ENCODE measurements at places on chromosomes 4 and X.

DNA sequence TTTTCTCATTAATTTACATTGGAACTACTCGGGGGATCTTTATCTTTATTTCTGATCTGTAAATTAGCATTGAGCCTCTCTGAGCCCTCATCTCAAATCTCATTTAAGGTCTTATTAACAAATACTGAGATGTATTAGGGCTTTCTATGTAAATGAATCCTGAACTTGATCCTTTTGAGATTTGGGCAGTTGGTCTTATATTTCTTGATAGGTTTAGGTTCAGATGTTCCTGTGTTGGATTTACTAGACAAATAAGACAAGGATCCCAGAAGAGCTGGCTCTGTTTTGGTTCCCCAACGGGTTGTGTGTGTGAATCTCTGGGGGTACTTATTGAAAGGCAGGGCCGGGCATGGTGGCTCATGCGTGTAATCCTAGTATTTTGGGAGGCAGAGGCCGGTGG, 36.1 kb downstream of the LONRF3 start:
- DNase-seq: no peak

DNA sequence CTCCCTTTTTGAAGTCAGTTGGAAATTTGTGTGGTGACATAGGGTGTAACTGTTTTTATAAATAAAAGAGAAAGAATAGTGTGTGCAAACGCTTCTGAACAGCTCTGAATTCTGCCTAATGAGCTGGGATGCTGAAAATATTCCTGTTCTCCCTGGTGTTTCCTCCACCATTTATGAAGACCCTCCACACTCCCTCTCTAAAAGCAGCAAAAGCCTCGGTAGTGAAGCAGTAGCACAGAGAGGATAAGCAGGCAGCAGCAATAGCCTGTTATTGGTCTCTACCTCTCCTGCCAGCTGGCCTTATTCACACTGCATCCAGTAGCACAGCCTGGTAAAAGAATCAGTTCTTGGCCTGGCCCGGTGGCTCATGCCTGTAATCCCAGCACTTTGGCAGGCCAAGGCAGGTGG, 406.1 kb downstream of the IQCM start:
- no peak for DNase-seq

GRCh38 chrX:134371133-134371532, 88.8 kb upstream of the HPRT1 start:
- DNase-seq: no peak

DNA sequence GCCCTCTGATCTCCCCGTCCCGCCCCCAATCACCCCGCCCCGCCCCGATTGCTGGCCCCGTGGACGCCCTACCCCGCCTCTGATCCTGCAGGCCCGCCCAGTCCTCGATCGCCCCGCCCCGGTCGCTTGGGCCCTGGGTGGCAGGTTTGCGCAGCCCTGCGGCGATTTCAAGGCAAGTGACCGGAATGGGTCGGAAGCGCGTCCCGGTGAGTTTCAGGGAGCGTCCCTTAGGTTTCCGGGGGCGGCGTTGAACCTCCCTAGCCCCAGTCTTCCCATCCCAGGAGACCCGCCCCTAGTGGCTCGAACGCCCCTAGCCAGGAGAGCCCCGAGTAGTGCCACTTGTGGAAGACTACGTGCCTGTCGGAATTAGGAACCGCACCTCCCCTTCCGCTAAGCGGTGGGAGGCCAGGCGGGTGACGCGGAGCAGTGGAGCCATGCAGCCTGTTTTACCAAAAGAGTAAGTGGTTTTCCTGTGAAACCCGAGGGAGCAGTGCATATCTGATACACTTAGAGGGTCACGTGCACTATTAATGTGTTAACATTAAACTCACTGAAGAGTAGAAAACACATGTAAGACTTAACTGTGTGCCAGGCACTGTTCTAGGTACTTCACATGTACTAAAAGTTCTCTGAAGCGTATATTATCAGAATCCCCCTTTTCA, 354 bp upstream of the TEC start:
- DNase-seq: peak; percentile 86

- DNase-seq: no peak
Measured at GRCh38 chr4:65437102-65437501, 233.2 kb downstream of the EPHA5 start.

GRCh38 chr4:55820279-55820678, 689 bp downstream of the EXOC1L start:
- DNase-seq: no peak

DNA sequence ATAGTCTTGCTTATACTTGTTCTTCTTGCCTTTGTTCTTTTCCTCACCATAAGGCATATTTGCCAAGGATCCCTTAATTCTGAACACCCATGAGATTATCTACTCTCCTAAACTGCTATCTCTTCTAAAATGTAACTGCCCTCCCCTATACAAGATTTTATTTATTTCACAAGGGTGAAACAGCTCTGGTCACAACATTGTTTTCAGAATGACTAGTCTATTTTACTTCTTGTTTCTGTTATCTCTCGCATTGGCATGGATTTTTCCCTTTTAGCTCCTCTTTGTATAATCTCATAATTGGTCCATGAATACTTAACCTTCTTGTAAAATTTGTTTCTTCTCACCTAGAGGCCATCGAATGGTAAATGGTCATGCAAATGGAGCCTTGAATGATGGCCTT, 17.2 kb upstream of the COL25A1 start:
- no peak for DNase-seq

GRCh38 chr4:6990661-6991060, 52.5 kb upstream of the TADA2B start:
- DNase-seq: no peak

DNA sequence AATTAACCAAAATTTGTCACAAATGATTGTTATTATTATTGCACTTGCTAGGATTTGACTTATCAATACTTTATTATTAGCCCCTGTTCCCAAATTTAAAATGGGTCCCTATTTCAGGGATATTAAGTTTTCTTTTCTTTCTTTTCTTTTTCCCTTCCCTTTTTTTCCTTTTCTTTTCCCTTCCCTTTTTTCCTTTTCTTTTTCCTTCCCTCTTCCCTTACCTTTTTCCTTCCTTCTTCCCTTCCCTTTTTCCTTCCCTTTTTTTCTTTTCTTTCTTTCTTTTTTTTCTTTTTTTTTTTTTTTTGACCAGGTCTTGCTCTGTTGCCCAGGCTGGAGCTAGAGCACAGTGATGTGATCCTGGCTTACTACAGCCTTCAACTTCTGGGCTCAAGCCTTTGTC, 33.8 kb downstream of the WWC2 start:
- no peak for DNase-seq

GRCh38 chrX:113492895-113493294, 652.3 kb upstream of the AMOT start:
- DNase-seq: no peak

DNA sequence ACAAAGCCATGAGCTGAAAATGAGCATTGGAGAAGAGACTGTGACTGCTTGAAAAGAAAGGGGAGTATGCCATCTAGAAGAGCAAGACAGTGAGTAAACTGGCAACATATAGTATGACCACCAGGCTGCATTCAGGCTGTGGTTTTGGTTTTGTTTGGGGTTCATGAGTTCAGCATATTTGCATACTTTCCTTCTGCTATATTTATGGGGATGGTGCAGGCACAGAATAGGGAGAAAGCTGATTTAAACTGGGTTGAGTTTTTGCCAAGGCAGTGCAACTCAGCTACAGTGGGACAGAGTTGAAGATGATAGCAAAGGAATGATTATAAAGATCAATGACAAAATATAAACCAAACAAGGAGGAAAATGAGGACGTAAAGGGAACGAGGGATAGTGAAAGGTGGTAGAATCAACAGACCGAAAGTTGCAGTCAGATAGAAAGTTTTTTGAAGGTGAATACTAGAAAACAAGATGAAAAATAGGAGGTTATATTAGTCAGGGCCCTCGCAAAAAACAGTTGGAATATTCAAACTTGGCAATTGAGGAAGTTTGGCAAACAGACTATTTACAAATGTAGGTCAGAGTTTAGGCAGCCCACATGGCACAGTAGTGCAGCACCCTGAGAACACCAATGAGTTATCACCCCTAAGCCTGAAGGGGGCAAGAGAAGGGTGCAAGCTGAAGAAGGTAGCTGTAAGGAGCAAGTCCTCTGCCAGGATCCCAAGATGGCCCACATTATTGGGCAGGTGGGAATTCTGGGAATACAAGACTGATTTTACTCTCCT, 114.8 kb upstream of the MAP9 start:
- DNase-seq: no peak

DNA sequence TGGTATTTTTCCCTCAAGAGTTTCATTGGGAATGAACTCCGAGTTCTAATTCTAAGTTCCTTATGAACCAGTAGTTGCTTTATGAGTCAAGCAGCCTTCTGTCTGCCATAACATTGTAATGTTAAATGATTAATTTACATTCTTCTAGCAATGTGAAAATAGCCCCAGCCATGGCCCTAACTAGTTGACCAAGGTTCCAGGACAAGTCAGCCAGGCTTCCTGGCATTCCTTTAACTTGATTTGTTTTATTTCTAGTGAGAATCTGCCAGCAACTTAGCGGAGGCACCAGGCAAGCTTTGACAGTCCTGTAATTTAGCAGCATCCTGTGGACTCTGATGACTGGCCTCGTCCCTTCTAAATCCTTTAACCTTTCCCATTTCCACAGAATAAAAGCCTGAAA, 69.0 kb downstream of the GLRA2 start:
- no peak for DNase-seq

GRCh38 chr4:75849461-75849860, 52.8 kb downstream of the PPEF2 start:
- DNase-seq: peak; percentile 1

GRCh38 chrX:139246295-139246694, 284.2 kb upstream of the F9 start:
- DNase-seq: no peak

- DNase-seq: peak; percentile 46
Measured at GRCh38 chrX:11143931-11144678, 33.0 kb downstream of the HCCS start.

- DNase-seq: no peak
Measured at GRCh38 chr4:55132775-55133174, 7.4 kb upstream of the KDR start.

DNA sequence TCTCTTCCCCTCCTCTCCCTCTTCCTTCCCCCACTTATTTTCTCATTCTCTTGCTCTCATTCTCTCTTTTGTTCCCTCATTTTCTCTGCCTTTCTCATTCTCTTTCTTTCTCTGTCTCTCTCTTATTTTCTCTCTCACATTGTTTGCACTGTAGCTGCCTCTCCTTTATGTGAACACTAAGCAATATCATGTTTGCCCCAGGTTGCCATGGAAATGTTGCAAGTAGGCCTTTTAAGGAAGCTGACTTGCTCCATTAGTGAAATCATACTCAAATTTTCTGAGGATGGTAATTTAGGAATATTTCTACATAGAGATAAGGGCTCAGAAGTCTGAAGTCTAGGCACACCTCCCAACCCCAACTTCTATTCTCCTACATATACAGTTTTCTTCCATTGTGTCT, 130.1 kb downstream of the EDA start:
- DNase-seq: no peak

DNA sequence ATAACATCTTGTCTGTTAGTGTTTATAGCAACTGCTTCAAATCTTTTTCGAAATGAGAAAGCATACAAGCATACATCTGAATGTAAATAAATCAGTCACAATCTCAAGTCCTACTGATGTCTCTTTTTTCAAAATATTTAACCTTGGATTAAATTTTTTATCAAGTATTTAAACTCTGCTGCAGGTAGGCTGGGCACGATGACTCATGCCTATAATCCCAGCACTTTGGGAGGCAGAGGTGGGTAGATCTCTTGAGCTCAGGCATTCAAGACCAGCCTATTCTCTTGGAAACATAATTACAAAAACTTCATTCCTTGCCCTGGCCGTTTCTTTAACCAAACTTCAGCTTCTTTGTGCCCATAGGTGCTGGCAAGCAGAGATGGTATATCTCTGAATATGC, 540.3 kb upstream of the GALNT7 start:
- DNase-seq: no peak

DNA sequence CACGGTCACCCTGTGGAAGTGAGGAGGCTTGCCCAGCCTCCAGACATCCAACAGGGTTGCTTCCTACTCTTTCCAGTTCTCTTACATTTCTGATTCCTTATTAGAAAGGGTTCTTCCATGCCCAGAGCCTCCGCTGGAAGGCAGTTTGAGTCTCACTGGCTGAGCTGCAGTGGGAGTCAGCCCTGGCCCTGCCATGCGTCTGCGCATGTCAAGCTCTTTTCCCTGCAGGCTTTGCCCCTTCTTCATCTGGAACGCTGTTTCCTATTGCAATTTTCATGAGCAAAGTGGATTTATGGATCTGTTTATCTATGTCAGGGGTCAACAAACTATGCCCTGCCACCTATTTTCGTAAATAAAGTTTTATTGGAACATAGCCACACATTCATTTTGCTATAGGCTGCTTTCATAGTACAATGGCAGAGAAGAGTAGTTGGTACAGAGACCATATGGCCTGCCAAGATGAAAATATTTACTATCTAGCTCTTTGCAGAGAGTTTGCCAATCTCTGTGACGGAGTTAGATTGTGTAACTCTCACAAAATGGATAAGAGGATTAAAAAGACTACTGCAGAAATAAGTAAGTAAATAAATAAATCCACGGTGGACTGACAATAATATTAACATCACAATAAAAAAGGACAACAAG, 3.9 kb upstream of the CHRNA9 start:
- no peak for DNase-seq

GRCh38 chrX:10109695-10110094, 47.1 kb upstream of the CLCN4 start:
- DNase-seq: no peak

- peak; percentile 67 for DNase-seq
Measured at GRCh38 chr4:102500352-102500695, 835 bp upstream of the NFKB1 start.

- no peak for DNase-seq
Measured at GRCh38 chr4:140099983-140100382, 54.0 kb downstream of the MAML3 start.

- no peak for DNase-seq
Measured at GRCh38 chrX:153380691-153381090, 20.5 kb downstream of the PNMA6E start.

DNA sequence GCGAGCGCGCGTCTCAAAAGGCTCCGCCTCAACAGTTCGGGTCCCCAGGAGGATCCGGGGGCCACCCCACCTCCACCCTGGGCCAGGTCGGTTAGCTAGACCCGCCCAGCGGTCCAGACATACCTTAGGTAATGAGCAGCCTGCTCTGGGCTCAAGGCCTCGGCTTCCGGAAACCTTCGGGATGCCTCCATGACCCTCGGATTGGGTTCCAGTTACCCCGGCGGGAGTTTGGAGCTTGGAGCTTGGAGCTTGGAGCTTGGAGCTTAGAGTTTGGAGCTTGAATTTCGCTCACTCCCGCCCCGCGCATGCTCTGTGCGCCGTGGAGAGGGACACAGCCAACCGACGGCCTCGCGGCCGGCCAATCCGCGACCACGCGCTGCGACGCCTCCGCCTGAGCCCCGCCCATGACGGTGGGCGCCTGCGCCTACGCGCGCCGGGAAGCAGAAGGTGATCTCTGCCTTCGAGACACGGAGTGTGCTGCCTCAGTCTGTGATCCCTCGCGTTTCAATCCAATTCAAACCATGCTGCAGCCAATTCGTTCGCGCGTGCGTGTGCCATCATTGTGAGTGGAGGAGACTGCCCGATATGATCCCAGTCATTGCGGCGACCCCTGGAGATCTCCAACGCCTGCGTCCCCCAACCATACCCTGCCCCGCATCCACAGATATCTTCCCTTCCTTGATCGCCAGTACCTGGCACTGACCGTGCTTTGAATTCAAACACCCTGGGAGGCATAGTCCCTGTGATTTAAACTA, at the start of gene ERCC6L:
TSS of gene ERCC6L (minus strand) at position 307 of the 755 bp plus-strand sequence. CDS start at position 191, 116 bp downstream.
- DNase-seq: peak; percentile 89

- DNase-seq: no peak
Measured at GRCh38 chrX:118373538-118373937, 27.6 kb downstream of the WDR44 start.

- DNase-seq: no peak
Measured at GRCh38 chr4:34271479-34272355, 1972.6 kb downstream of the ARAP2 start.

GRCh38 chr4:68963374-68963773, 11.8 kb upstream of the UGT2A3 start:
- no peak for DNase-seq

- no peak for DNase-seq
Measured at GRCh38 chr4:181946902-181947301, 296.3 kb upstream of the TENM3 start.

Measured in CD4-positive, alpha-beta T cell treated with Interleukin-1 beta for 1 hour (primary cell).